ENCODE measurements at places on chromosomes 2 and 18.

GRCh38 chr2:235278771-235279355, 215.0 kb upstream of the AGAP1 start:
- no peak for DNase-seq

DNA sequence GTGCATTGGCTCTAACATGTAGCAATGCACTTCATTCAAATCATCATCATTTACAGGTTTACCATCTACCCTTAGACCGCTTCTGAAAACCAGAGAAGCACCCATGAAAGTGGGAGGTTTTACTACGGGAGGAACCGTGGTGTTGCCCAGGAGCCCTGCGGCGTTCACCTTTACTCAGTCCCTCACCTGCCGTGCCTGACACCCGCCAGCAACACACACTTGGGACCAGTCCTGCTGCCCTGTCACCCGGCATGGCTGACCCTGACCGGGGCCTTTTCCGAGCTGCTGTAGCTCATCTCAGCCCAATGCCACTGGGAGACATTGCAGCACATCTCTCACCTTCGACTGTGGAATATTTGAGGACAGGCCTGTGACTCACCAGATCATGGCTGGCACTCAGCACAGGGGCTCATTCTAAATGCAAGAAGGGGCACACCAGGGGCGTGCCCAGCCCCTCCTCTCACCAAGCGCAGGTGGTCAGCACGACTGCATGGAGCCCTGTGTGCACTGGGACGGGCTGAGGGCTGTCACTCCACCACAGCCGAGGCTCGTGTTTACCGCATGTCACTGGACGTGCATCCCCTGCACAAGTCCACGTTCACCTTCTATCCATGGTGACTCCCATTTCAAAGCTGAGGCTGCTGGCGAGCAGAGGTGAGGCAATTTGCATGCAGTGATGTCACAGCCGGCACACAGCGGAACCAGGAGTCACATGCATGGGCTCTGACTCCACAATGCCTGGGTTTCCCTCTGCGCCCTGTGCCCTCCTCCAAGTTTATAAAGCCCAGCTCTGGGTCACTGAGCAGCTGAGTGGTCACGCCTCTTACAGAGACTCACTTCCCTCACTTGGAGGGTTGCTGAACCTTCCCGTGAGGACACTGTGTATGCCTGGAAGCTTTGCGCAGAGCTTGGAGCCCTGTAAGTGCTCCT, 76.7 kb upstream of the SNTG2 start:
- no peak for DNase-seq

DNA sequence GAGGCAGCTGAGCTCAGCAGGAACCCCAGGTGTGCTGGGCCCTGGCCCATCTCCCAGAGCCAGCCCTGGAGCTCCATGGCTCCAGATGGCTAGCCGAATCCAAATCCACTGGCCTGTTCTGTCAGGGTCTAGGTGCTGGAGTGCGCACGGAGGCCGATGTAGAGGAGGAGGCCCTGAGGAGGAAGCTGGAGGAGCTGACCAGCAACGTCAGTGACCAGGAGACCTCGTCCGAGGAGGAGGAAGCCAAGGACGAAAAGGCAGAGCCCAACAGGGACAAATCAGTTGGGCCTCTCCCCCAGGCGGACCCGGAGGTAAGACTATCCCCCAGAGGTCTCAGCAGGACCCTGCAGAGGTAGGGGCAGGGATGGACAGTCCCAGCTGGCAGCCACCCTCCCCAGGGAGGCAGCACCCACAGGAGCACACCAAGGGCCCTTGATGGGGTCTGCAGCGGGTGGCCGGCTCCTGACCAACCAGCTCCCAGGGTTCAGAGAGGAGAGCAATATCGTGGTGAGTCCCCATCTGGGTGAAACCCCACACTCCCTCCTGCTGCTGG, 26.1 kb upstream of the PRLH start:
- no peak for DNase-seq

DNA sequence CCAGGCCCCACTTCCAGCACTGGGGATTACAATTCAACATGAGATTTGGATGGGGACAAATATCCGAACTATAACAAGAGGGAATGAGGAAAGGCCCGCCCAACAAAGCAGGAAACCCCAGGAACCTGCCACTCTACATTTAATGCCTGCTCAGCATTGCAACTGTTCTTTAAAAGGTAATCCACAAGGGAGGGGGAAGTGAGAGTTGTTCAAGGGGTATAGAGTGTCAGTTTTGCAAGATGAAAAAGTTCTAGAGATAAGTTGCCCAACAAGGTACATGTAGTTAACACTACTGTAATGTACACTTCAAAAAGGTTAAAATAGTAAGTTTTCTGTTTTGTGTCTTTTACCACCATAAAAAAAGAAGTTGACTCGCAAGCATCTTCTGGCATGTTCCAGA, 137.6 kb downstream of the MBD2 start:
- no peak for DNase-seq

- DNase-seq, result no peak
Observed at GRCh38 chr2:41079011-41079410, 627.1 kb upstream of the SLC8A1 start.

GRCh38 chr18:79529296-79529695, 133.6 kb downstream of the NFATC1 start:
- no peak for DNase-seq

DNA sequence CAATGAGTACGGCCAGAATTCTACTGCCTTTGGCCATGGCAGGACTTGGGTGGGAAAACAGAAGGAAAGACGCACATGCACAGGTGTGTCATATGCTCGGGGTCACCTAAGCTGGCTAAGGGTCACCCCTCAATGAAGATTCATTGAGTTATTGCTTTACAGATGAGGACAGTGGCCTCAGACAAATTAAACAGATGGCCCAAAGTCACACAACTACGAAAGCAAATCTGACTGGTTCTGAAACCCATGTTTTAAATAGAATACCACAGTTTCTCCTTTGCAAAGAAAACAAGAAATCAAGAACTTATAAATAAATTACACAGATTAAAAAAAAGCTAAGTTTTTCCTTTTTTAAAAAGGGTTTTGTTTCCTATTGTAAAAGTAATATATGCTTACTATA, 70.5 kb downstream of the ID2 start:
- no peak for DNase-seq

GRCh38 chr2:85145116-85145820, 12.1 kb downstream of the TCF7L1 start:
- DNase-seq, result no peak

GRCh38 chr2:127700527-127701192, 637 bp upstream of the SFT2D3 start:
- DNase-seq, result no peak

- DNase-seq, result no peak
Observed at GRCh38 chr2:108858894-108859293, 72.3 kb downstream of the CCDC138 start.

DNA sequence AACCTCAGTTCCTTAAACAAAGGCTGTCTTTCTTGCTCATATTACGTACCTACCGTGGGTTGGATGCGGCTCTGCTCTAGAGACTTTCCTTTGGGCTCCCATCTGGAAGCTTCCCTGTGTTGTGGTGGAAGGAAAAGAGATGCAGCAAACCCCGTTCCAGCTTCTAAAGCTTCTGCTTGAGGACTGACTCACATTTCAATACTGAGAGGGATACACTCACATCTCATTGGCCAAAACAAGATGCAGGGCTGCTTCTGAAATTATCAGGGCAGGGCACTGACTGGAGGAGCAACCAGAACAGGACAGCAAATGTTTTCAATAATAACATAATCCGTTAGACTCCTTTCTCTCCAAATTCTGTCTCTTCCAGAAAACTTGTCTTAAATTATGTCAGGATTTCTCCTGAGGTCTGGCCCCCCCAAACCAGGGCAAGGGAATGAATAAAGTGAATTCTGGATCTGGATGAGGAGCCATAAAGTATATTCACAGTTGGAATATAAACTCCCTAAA, 4.5 kb upstream of the MYO5B start:
- DNase-seq, result no peak

GRCh38 chr2:220847006-220847405, 725.1 kb downstream of the EPHA4 start:
- DNase-seq, result no peak

GRCh38 chr18:10032331-10033015, 118.7 kb downstream of the VAPA start:
- no peak for DNase-seq

DNA sequence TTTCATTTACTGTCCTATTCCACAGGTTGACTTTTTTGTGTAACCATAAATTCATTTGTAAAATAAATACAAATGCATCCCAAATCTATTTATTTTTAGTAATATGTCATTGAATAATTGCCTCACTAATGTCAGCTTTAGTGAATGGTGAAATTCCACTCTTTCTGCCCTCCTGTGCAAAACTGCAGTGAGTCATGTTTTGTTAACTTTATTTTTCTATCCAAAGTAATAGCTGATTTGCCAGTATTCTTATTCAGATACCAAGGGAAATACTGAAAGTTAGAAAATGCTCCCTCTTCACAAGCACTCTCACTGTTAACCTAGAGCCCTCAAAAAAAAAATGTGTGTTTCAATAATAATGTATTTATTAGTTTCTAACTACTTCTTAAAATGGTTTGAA, 322.8 kb downstream of the RIT2 start:
- DNase-seq, result no peak

DNA sequence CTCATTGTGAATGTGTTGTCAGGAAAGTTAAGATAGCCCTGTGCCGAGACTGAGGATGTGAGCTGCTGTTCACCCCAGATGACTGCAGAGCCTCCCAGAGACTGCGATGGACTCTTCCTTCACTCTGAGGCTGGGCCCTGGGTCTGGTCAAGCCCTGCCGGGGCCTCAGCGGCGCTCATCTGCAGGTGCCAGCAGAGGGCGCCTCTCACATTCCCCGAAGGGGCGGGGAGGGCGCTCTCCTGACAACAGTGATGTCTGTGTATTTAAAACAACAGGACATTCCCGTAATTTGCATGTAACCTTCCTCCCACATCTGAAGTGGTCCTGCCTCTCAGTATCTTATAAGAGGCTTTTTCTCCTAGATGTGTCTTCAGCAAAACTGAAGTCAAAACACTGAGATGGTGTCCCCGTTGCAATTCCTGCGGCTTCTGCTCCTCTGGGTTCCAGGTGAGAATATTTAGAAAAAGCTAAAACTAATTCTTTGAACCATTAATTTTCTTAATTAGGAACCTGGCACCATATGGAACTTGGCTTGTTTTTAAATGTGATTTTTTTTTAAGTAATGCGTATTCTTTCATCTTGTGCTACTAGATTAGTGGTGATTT, 1377.9 kb downstream of the RPIA start:
- DNase-seq, result no peak

- no peak for DNase-seq
Observed at GRCh38 chr2:29219374-29219773, 104.2 kb downstream of the CLIP4 start.

DNA sequence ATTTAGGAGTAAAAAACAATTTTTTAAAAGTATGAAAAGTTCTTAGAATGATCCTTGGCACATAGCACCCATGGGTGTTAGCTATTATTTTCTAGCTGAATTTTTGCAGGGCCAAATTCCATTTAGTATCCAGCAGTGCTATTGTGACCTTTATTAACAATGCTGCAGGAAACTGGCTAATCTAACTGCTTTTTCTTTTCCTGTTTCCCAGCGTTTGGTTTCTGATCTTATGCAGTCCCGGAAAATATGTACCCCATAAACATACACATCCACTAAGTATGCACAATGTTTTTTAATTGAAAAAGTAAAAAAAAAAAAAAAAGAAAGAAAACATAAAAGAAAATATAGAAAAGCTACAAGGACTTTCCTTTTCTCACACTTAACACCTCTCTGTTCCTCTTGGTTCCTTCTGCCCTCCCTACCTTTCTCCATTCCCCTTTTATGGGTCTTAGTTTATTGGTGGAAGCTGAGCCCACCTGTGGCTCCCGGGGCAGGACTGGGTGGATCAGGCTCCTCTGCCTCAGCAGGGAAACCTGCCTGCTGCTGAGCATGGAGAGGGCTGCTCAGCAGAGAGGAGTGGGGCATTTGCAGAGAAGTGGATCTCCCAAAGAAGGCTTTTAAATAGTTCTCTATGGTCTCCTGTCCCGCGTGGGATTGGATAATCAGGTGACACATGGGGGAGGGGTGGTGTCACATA, 9.3 kb upstream of the SLC16A14 start:
- DNase-seq, result no peak

DNA sequence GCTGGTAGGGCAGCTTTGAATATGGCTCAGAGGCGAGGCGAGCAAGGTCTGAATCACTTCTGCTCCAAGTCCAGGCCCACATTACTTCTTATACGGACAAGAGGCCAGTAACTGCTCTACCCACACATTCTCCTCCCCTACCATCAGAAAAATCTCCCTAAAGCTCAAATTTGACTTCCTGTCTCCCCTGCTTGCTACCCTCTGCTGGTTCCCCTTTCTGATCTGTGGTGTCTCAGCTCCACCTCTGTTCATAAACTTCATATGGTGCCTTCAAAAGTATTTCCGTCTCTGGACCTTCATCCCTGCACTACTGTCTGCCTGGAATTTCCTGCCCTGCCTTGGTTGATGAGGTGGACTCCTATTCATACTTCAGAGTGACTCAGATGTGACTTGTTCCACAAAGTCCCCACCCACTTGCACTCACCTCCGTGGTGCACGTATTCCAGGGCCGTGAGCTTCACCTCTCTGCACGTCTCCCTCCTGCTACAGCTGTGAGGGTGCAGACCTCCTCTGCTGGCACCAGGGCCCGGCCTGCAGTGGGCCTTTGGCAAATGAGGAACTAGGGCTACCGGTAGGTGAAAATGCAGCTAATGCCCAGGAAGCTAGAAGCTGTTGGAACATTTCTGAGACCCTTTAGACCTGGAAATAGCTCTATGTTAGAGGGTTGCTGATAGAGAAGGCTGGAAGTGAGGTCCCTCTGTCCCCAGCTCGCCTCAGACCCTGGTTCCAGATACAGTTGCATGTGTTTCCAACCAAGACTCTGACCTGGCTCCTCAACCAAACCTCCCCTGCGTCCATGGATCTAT, 24.6 kb upstream of the KCMF1 start:
- DNase-seq, result no peak

- no peak for DNase-seq
Observed at GRCh38 chr2:20620696-20621365, 30.1 kb downstream of the HS1BP3 start.

GRCh38 chr2:45458909-45459563, 152.0 kb downstream of the SRBD1 start:
- DNase-seq, result no peak

DNA sequence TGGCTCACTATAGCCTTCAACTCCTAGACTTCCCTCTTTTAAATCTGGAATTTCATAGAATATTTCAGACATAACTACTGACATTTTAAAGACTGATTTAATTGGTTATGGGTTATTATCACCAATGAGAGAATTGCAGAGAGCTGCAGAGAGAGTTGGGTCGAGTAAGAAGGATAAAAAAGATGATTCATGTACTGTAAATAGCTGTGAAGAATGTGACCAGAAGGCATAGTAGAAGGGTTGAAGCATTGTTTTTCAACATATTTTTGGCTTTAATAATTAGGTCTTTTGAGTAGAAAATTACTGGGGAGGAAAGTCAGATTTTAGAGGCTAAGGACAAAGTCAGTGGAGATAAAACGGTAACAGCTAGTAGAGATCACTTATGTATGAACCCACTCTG, 503.2 kb upstream of the SLC8A1 start:
- no peak for DNase-seq

All from stimulated activated CD4-positive, alpha-beta T cell treated with anti-CD3 and anti-CD28 coated beads, TNF-alpha, amount 100 ng/mL, for 1 hour (primary cell).